Globus pallidus (tissue), 1 donor: ENCODE measurements at places on chromosomes 4 and X.

DNA sequence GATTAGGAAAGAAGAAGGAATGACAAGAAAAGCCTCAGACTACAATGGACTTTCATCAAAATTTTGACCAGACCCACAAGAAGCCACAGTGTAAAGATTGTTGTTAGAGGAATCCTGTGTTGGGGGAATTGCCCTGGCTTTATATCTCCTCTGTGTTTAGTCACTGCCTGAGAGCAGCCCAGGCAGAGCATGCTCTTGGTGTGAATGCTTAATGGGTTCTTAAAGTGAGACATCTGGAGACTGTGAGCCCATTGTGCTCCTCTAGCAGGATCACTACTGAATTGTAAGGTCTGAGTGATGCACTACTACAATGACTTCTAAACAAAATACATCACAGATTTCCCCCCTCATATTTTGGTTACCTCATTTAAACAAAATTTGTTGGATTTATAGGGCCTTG lies 1860.5 kb upstream of the ADGRL3 start:
- peak; percentile 66 for DNase-seq

DNA sequence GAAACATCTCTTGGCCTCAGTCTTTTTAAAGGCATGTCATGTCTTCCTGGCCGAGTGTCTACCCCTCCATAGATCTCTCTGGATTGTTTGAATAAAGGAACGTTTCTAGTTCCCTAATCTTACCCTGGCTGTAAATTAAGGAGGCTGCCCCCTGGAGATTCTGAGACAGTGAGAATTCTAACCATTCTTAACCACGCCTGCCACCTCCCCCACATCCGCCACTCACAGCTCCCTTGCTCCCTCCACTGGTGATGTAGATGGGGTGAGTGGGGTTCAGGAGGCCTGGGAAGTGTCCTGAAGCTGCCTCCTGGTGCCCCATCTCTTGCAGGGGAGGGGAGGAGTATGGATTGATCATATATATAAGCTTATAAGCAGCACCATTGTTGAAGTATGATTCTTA lies 48.0 kb upstream of the TRIM2 start:
- peak; percentile 67 for DNase-seq

GRCh38 chr4:2259036-2259540 lies 2.8 kb downstream of the MXD4 start:
- DNase-seq: no peak

DNA sequence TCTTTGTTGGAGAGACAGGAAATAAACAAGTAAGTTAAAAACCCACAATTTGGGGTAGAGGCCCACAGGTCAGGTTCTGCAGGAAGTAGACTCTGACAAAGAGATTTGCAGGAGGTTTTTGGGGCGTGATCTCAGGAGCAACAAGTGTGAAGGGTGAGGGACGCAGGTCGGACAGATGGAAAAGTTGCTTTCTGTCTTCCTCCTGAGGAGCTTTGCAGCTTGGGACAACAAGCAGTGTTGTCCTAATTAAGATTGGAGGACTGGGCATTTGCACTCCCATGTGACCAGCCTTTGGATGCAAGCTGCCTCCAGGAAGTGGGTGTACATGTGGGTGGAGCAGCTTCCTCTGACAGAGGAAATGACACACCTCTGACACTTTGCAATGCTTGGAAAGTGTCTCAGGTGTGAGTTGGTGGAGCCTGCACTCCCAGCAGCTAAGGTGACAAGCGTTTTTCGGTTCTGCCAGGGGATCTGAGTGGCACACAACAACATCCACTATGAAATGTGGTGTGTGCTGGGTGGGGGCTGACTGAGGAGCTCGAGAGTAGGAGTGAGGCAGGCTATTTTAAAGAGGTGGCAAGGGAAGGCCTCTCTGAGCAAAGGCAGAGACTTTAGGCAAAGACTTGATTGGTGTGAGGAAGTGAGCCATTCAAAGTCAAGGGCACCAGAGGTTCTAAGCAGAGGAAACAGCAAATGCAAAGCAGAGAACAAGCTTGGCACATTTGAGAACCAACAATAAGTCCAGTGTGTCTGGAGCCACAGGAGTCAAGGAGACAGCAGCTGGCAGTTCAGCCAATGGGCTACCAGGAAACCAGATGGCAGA lies 339.8 kb upstream of the GATB start:
- peak; percentile 42 for DNase-seq

- no peak for DNase-seq
Measured at GRCh38 chr4:13347517-13348125, 136.5 kb downstream of the RAB28 start.

DNA sequence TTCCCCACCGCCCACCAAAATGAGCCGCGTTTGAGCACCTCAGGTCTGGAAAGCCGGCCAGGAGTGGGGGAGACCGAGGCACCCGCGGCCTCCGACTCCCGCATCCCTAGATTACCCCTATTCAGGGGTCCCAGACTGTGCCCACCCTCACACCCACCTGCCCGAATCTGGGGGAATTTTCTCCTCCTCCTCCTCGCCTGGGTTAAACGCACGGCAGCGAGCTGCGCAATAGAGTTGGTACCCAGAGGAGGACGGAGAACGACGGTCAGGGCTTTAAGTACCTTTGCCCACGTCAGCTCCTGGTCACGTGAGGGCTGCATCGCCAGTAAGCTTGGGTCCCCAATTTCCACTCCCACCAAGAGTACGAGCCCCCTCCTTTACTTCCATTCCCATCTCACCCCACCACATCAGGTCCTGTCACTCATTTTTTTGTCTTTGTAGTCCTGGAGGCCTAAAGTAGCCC lies at the start of gene ARMCX2:
TSS of gene ARMCX2 (minus strand) at position 250 of the 463 bp plus-strand sequence. CDS start 2,262 bp downstream, outside the sequence.
- DNase-seq: peak; percentile 65
